ENCODE measurements at places on chromosomes 1 and 21.

DNA sequence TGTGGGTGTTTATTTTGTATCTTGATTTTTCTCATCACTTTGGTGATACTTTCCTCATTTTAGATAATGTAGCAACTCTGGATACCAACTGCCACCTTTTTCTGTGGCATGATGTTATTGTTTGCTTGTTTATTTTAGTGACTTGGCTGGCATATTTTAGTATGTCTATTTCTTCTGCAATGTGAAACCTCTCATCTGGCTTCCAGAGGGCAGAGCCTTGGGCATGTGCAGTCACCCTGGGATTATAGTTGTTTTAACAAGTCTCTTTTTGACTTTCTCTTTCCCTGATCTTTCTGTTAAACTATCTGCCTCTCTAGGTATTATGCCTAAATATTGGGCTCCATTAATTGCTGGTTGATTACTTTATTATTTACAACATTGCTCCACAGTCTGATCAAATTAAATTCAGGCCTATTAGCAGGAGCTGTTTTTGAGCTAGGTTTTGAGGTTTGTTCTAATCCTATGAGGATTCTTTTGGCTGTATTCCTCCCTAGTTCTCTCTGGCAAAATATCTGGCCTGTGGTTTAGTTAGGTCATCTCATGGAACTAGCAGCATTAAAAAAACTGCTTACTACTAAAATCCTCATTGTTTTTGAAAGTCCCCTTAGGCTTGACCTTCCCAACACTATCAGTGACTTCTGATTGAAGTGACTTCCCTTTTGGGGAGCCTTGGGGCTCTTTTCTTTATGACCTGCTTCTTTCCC, 86.4 kb upstream of the FAM78B start:
- no peak for DNase-seq

DNA sequence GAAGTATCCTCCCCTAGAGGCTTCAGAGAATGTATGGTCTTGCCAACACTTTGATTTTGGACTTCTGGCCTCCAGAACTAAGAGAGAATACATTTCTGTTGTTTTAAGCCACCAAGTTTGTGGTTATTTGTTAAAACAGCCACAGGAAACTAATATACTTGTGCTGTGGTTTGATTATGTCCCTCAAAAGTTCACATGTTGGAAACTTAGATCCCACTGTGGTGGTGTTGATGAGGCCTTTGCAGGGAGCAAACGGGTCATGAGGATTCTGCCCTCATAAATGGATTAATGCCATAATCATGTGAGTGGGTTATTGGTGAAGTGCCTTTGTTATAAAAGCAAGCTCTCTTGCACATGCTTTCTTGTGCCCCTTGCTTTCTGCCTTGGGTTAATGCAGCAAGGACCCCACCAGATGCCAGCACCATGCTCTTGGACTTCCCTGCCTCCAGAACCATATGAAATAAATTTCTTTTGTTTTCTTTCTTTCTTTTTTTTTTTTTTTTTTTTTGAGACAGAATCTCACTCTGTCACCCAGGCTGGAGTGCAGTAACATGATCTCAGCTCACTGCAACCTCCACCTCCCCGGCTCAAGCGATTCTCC, 157.3 kb downstream of the CLIC6 start:
- no peak for DNase-seq

DNA sequence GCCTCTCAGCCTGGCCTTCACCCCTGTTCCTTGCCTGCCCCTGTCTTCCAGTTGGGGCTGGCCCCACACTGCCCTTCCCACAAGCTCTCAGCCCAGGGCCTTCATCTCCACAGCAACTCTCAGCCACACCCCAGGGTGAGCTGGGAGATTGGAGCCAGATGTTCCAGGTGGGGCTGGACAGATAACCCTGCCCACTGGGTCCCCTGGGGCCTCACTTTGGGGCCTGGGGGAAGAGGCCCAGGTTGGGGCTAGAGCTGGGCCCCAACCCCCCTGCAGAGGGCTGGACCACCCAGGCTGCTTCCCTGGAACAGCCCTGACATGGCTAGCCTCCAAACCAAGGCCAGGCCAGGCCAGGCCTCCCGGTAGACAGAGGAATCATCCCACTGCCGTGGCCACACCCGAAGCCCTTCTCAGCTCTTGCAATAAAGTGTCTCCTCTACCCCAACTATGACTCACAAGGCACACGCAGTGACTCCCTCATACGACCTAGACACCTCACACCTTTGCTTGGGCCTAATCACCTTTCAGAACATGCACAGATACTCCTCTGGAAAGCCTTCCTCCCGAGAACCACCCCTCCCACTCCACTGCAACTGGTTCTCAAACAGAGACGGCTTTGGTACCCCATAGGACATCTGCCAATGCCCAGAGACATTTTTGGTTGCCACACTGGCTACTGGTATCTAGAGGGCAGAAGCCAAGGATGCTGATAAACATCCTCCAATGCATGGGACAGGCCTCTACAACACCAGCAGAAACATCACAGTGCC, 22.2 kb downstream of the SLC2A1 start:
- no peak for DNase-seq

DNA sequence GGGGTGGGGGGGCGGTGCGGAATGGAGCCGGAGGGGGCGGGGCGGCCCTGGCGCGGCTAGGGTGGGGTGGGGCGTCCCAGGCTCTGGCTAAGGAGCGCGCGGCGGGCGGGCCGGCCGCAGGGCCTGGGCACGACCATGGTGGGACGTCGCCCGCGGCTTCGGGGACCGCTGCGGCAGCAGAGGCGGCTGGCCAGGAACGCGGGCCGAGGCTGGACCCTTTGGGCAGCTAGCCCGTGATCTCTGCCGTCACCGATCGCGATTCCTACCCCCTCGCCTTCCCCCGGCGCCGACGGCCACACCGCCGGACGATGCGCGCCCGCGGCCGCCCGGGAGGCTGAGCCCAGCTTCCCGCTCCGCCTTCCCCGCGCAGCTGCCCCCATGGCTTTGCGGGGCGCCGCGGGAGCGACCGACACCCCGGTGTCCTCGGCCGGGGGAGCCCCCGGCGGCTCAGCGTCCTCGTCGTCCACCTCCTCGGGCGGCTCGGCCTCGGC, at the start of gene MAP3K21:
TSS of gene MAP3K21 (plus strand) at position 74 of the 491 bp plus-strand sequence. CDS start at position 379, 305 bp downstream.
- DNase-seq = no peak

DNA sequence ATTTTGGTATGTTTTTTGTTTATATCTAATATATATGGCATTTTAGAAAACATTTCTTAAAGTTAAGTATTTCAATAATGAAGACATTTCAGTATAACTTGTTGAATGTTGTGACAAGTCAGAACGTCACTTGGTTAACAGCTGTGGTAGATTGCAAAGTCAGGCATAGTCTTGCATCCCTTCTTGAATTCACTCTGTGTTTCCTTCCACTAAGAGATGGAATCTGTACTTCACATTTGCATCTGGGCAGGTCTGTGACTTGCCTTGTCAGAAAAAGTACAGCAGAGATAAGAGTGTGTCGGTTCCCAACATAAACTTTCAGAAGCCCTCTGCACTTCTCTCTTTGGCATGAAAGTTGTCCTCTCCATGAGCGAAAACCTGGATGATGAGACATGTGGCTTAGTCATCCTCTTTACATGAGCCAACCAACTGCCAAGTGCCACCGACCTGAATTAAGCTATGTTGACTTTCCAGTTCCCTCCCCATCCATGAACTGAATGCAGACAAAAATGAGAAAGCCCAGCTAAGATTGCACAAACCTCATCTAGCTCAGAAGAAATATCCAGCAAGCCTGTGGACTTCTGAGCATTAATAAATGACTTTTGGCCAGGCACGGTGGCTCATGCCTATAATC, 1730.2 kb downstream of the MRPL39 start:
- no peak for DNase-seq

DNA sequence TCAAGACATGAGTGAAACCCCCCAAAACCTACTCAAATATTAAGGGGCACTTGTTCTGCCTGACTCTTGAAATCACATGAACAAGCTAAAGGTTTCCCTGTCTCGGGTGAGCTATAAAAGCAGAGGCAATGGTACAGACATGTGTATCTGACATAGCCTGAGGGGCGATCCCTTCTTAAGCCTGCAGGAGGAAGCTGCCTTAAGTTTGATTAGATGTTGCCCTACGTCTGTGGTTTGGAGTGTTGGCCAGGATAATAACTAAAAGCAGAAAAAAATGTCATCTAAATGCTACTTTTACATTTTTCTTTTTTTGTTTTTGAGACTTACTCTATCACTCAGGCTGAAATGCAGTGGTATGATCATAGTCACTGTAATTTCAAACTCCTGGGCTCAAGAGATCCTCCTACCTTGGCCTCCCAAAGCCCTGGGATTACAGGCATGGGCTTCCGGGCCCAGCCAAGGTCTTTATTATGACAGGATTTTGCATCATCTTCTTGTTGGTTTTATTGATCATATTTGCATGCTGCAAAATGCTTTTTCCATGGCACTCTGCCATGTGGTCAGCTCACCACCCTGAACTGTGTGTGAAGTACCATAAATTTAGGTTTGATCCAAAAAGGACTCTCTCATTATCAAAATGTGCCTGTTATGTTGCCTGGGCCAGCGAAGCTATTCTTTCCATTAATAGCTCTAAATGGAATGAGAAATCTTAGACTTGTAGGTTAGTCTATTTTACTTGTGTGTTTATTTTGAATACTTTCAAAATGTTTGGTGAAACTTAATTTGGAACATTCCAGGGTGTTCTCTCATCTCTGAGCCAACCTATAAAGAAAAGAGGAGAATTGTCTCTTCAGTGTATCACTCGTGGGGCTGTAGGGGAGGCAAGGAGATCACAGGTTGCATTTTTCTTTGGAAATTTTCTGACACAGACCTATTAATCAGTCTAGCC, 15.0 kb upstream of the HMGN1 start:
- DNase-seq = no peak

GRCh38 chr1:217498209-217498608, 132.7 kb downstream of the GPATCH2 start:
- DNase-seq = no peak

DNA sequence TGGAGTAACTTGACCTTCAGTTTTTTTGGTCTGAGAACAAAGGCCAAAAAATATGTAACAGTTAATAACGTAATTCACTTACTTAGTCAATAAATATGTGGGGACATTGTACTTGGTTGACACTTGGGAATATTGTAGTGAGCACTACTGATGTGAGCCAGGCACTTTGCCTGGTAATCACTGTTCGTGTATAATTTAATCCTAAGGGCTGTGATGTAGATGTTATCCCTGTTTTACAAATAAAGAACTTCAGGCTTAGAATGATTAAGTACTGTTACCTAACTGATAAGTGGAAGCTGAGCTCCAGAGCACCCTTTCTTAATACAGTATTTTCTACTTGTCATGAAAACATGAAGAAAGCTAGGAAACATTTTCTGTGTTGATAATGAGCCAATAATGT, 28.0 kb downstream of the PTBP2 start:
- no peak for DNase-seq

- DNase-seq = no peak
These were observed 116.6 kb downstream of the SETD4 start for GRCh38 chr21:35943752-35944151.

DNA sequence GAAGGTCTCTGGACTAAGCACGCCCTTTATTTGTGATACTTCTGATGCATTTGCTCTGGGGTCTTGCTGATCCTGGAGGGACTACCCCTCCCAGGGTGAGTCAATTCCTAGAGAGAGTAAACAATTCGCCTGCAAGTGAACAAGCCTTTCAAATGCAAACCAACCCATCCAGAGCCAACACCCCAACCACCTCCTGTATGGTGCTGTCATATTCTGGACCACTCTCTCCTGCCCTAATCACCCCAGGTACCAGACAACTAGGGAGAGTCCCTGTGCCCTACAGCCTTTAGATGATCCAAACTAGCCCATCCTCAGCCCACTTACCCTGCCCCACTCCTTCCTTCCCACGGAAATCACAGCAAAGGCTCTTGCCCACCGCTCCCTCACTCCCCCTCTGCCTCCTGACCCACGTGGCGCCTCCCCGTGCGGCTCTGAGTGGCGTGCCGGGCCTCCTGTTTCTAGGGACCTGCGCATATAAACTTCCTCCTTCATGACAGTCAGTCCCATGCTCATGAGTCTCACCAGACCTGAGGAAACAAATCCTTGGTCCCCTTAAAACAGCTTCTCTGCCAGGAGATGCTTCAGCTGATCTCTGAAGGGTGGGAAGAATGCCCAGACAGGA, 37.2 kb downstream of the ACTA1 start:
- DNase-seq = no peak

GRCh38 chr1:85550784-85551516, 29.6 kb upstream of the CCN1 start:
- DNase-seq = no peak

DNA sequence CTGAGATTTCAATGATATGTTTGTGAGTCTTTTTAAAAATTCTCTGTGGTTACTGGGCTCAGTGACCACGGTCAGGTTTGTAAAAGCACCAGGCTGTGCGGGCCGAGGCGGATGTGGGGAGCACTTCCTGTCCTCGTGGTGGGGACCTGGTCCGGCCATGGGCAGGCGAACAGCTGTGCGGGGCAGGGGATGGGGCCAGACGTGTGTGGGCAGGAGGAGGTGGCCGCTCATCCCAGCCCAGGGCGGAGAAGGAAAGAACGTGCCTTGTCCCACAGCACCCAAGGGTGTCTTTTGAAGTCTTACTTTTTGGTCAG, 5.2 kb upstream of the OXCT2 start:
- no peak for DNase-seq

DNA sequence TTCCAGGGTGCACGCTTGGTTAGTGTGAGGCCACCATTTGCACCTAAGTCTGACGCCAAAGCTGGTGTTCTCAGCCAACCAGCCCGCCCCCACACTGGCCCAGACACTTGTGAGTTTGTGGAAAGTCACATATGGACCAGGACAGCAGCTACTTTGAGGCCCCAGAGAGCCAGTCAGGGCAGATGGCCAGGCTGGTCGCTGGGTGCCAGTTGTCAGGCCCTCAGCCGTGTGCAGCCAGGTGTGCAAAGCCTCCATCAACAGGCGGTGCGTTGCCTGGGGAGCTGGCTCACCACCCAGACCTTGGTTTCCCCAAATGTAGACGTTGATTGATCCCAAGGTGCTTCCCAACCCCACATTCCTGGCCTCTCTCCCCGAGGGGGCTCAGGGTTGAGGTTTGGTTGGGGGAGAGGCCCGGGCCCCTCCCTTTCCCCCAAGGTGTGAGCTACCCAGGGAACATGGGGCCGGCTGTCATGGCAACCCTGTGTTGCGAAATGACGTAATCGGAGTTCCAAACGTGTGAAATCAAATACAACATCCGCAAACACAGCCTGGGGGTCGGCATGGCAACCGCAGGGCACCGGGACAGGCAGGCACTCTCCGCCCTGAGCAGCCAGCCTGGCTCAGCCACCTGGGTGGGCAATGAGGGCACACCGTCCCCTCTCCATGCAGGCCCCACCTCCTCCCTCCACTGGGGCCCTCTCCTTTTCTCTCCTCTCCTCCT, 42.2 kb upstream of the WNT4 start:
- no peak for DNase-seq

DNA sequence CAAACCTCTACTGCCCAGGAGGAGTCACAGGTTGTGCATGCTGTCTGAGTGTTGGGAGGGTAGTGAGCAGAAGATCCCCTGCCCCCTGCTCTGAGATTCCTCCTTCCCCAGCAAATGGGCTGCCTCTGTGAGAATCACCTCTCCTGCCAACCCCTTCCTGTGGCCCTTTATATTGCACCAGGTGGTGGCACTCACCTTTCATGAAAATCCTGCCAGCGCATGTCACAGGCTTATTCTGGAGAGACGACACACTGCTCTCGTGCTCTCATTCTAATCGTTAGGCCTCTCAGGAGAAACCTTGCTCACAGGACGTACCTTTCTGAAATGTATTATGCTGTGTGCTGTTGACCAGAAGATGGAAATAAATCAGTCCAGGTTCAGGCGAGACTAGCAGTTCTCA, 113.7 kb downstream of the RGL1 start:
- peak; percentile 56 for DNase-seq

- DNase-seq = no peak
These were observed 16.6 kb downstream of the TMCC2 start for GRCh38 chr1:205244384-205244783.
